ENCODE measurements at places on chromosomes 2 and 18.

DNA sequence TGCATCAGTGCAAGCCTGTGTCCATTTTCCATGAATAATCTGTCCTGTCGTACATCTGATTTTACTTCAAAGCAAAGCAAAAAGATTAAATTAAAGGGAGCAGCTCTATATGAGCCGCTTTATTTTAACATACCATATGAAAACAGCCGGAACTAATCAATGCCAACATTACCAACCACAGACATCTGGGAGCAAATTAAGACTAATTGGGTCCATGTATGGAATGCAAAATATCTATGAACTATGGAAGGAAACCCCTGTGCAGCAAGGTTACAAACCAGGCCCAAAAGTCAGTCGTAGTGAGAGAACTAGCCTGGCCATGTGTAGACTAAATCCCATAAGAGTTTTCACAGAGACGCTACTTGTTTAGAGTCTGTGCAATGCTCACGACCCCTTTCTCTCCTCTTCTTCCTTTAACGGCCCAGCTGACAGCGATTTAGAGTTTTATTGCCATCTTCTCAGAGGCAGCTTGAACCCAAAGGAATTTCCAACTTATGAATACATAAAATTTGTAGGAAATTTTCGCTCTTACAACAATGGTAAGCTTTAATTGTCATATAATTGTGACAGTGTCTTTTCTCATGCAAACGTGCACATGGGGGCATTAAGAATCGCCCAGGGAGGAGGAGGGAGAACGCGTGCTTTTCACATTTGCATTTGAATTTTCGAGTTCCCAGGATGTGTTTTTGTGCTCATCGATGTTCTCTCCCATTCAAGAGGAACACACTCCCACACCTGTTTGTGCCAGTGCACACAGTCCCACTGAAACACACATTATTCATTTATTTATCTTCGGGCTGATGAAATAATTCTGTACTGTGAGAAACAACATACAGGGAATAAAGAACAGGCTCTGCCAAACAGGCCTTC lies 52.9 kb upstream of the RPL31 start:
- no peak for DNase-seq

GRCh38 chr18:22302144-22302543 lies 115.6 kb downstream of the CTAGE1 start:
- no peak for DNase-seq

DNA sequence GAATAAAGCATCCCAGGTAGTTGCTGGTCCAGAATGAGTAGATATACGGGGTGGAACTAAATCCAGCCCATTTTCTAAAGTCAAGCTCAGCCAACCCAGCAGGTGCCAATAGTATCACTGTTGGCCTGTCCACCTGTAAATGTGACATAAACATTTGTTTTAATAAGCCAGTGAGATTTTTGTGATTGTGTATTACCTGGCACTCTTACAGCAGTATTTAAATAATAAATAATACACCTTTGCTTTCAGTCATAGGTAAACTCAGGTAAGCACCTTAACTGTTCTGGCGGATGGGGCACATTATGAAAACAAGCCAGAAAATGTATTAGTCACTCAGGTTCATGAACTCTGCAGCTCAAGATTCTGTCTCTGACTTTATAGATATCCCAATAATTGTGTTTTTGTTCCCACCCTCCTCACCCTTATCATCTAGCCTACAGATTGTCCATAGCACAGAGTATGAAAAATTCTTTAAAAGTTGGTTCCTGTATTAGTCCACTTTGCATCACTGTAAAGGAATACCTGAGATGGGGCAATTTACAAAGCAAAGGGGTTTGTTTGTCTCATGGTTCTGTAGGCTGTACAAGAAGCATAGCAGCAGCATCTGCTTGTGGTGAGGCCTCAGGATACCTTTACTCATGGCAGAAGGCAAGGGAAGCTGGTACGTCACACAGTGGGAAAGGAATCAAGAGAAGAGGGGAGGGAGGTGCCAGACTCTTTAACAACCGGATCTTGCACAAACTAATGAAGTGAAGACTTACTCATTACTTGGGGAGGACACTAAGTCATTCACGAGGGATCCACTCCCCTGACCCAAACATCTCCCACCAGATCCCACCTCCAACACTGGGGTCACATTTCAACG lies 73.0 kb upstream of the CYRIA start:
- DNase-seq, result no peak

DNA sequence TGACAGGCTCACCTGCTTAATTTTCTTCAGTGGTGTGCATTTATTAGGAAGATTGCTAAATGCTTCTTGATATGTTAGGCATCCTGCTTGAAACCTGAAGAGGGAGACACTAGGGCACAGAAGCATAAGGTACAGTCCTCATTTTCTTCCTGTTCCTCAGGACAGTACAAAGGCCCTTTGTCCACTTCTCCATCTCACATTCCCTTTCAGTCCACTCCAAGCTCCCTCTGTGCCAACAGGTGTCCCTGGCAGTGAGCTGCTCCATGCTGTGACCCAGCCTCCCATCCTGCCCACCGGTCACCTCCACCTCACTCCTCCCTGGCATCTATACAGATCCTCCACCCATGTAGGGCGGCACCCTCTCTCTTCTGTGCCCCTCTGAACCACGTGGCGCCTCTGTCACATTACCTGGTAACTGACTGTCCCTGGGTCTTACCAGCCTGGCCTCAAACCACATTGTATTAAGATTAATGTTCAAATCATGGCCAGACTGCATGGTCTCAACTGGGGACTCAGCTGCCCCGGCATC lies 162.8 kb downstream of the VAPA start:
- DNase-seq, result no peak

GRCh38 chr2:45391866-45392265 lies 219.2 kb downstream of the SRBD1 start:
- DNase-seq, result no peak
